ENCODE measurements at places on chromosomes 6 and 20. TPM values are rescaled to one million over a fixed set of nuclear protein-coding genes. Genes with fewer than 3 reads are reported as not detected.

The CGA gene
- total RNA-seq = not detected

The TP53TG5 gene
- total RNA-seq = 0.69 TPM

The AFDN gene
- 177 TPM for total RNA-seq

The MYCT1 gene
- 25.1 TPM for total RNA-seq

The SALL4 gene
- 1.3 TPM for total RNA-seq

The RWDD2A gene
- total RNA-seq = 4.9 TPM

Data from urinary bladder (tissue), 4 donors.